Stimulated activated CD4-positive, alpha-beta T cell treated with anti-CD3 and anti-CD28 coated beads, Interleukin-4, amount 100 ng/mL, for 1 hour (primary cell): ENCODE measurements at places on chromosomes 2 and 18.
A peak's percentile ranks its signal among the peaks of the same experiment; 100 is the strongest.

GRCh38 chr2:73907840-73908452, 15.1 kb downstream of the ACTG2 start:
- DNase-seq: peak; percentile 50

DNA sequence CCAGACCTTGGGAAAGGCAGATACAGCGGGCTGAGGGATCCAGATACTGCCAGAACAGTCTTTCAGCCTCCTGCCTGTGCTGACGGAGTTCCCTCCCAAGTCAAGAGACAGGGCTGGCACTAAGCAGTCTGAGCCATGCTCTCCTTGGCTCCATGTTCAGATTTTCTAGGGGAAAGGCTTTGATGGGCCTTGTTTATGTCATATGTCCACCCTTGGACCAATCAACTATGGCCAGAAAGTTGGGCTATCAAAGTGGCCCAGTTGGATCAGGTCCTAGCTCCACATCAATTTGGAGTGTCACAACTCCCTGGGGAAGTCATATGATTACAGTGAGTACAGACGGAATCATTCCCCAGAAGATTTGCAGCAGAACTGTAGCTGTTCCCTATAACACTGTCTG, 152.0 kb downstream of the GREB1L start:
- DNase-seq: no peak

- DNase-seq: no peak
These were observed 113.3 kb upstream of the ALKAL2 start for GRCh38 chr2:401019-401679.

DNA sequence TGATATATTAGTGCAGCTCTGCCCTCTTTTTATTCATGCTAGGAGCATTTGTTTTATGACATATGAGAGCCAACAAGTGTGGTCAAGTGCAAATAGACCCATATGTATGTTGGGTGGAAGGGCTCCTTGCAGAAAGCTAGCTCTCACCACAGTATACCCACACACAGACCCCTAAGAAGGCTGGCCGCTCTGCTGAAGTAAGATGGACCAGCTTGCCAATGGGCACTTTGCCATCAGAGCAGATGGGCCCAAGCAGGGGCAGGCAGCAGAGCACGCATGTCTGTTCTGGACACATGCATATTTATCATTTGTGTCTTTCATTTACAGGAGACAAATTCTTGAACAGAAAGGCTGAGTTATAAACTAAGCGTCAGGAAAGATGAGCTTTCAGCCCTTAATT, 187.5 kb upstream of the DTNA start:
- DNase-seq: no peak

- no peak for DNase-seq
These were observed 322.6 kb downstream of the AFF3 start for GRCh38 chr2:99819766-99820165.

DNA sequence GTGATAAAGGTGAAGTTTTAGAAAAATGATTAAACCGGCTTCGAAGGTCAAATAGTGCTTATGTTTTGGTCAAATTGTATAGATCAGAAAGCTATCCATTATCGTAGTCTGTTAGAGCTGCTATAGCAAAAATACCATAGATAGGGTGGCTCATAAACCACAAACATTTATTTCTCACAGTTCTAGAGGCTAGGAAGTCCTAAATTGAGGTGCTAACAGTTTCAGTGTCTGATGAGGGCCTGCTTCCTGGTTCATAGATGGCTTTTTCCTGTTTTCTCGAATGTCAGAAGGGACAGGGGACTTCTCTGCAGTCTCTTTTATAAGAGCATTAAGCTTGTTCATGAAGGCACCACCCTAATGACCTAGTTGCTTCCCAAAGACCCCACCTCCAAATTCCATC, 186.6 kb upstream of the ERBB4 start:
- DNase-seq: no peak
